Ascending aorta (tissue), 2 donors: ENCODE measurements at places on chromosomes 12 and 14.

- no peak for DNase-seq
Observed at GRCh38 chr12:124302241-124302806, 7.4 kb downstream of the RFLNA start.

DNA sequence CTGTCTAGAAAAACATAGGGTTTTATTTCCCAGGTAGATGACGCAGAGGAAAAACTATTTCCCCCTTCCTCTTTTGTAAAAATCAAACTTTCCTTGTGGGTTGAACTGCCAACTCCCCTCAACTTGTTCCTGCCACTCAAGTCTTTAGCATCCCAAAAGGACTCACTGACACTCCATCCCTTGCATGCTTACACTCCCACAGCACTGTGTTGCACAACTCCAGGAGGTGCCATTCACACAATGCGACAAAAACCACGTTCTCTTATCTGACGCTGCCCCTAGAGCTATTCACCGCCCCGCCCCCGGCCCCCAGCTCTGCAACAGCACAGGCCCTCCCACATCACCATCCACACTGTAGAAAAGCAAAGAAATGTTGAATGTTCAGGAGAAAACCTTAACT lies 16.9 kb upstream of the STON2 start:
- no peak for DNase-seq

DNA sequence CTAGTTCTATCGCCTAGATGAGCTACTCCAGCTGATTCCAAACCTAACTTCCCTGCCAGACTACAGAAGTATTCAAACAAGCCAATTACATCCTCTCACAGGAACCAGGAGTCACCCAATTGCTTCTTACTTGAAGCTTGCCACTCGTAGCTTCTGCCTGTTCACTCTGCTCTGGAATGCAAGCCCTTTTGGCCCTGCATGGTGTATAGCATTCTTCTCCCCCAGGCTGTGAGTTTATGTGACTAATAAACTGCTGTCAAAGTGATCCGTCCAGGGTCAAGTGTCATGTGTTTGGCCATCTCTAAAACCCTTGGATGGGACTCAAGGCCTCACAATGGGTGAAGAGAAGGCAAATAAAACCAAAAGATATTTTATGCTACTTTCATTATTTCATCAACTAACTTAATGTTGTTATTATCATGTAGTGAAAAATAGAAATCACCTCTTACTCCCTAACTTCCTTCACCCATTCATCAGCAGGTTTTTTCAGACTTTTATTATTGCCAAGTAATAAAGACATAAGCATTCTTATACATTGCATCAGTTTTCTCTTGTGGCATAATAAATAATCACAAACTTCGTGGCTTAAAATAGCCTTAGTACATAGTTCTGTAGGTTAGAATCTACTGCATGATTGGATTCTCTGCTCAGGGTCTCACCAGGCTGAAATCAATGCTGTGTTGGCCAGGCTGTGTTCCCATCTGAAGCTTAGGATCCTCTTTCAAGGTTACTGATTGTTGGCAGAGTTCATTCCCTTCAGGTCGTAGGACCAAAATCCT lies 1981.7 kb upstream of the FLRT2 start:
- no peak for DNase-seq

DNA sequence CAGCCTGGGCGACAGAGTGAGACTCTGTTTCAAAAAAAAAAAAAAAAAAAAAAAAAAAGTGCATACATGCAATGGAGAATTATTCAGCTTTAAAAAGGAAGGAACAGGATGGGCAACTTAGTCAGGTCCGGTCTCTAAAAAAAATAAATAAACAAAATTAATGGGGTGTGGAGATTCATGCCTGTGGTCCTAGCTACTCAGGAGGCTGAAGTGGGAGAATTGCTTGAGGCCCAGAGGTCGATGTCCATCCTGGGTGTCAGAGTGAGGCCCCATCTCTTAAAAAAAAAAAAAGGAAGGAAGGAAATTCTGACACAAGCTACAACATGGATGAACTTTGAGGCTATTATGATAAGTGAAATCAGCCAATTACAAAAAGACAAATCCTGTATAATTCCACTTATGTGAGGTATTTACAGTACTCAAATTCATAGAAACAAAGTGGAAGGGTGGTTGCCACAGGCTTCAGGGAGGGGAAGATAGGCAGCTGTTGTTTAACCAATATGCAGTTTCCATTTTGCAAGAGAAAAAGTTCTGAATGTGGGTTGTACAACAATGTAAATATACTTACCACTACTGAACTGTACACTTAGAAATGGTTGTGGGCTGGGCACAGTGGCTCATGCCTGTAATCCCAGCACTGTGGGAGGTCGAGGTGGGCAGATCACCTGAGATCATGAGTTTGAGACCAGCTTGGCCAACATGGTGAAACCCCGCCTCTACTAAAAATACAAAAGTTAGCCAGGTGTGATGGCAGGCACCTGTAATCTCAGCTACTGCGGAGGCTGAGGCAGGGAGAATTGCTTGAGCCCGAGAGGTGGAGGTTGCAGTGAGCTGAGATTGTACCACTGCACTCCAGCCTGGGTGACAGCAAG lies 12.3 kb upstream of the APOF start:
- DNase-seq = no peak

GRCh38 chr12:34390171-34390841 lies 368.0 kb downstream of the ALG10 start:
- DNase-seq = no peak

GRCh38 chr12:91094032-91094662 lies 17.1 kb downstream of the LUM start:
- DNase-seq = no peak

GRCh38 chr14:21300892-21301291 lies 21.0 kb downstream of the RPGRIP1 start:
- DNase-seq = no peak

GRCh38 chr14:99579903-99580571 lies 24.0 kb downstream of the CCDC85C start:
- DNase-seq = no peak

GRCh38 chr14:88882236-88882635 lies 57.8 kb downstream of the TTC8 start:
- no peak for DNase-seq

- DNase-seq = no peak
Observed at GRCh38 chr14:54010981-54011380, 54.4 kb upstream of the BMP4 start.

- no peak for DNase-seq
Observed at GRCh38 chr14:52852810-52853521, 61.6 kb upstream of the GNPNAT1 start.

GRCh38 chr14:102171173-102172020 lies 31.7 kb downstream of the WDR20 start:
- no peak for DNase-seq

DNA sequence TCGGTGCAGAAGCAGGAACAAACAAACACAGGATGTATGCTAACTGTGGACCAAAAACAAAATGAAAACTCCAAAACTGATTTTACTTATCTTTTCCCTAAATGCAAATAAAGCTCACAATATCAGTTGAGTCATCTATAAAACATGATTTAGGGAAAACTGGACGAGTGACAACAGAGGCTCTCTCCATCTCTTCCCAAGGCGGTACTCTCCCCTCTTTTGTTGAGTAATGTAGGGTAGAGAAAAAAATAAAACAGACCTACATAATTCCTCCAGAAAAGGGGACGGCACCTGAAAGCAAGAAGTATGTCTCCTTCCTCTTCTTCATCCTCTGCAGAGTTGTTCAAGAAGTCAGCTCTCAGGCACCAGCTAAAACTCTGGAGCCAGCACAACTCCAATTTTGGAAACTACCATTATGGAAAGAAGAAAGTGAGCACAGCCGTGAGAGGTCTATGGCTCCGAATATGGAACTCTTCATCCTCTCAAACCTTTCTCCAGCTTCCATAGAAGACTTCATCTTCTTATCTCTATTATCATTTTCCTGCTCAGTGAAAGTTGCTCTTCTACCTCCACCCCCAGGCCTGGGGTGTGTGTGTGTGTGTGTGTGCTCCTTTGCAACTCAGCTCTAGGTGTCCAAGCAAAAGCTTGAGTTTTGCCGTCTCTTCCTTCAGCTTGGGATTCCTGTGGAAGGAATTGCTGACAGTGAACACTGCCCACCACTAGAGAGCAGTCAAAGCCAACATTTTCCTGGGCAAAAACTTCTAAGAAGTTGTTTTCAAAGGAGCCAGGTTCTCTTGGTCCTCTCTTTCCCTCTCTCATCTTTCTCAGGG lies 155.4 kb downstream of the DIO2 start:
- no peak for DNase-seq

DNA sequence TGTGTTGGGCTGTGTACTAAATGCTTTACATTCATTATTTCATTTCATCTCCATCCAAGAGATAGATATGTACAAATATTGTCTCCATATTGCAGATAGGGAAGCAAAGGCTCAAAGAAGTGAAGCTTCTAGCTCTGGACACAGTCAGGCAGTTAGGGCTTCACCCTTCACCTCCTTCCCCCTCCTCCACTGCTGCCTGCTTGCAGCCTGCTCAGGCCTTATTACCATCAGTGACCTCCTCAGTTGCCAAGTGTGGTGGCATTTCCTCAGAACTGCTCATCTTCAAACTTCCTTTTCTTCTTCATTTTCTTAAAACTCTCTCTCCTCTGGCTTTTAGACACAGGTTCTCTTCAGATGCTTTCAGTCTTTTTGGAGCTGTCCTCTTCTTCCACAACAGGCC lies 4.7 kb upstream of the GPATCH2L start:
- no peak for DNase-seq
